ENCODE measurements at places on chromosomes 6 and 20.
A peak's percentile ranks its signal among the peaks of the same experiment; 100 is the strongest.

GRCh38 chr20:44703956-44704488 lies 11.1 kb upstream of the CCN5 start:
- no peak for DNase-seq

DNA sequence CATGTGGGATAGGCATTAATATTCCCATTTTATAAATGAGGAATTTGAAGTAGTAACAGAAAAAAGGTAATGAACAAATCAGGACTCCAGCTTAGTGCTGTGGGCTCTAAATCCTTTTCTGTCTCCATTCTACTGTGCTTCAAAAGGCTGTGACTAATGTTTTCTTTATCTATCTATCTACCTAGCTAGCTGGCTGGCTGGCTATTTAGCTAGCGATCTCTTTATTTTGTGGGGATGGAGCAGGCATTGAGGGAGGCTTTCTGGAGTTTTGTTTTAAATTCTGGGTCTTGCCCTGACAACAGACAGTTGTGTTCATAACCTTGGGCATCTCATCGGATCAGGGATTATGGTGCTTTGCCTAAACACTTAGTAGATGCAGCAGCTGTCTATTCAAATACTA lies 139.2 kb downstream of the SOX4 start:
- DNase-seq = no peak

DNA sequence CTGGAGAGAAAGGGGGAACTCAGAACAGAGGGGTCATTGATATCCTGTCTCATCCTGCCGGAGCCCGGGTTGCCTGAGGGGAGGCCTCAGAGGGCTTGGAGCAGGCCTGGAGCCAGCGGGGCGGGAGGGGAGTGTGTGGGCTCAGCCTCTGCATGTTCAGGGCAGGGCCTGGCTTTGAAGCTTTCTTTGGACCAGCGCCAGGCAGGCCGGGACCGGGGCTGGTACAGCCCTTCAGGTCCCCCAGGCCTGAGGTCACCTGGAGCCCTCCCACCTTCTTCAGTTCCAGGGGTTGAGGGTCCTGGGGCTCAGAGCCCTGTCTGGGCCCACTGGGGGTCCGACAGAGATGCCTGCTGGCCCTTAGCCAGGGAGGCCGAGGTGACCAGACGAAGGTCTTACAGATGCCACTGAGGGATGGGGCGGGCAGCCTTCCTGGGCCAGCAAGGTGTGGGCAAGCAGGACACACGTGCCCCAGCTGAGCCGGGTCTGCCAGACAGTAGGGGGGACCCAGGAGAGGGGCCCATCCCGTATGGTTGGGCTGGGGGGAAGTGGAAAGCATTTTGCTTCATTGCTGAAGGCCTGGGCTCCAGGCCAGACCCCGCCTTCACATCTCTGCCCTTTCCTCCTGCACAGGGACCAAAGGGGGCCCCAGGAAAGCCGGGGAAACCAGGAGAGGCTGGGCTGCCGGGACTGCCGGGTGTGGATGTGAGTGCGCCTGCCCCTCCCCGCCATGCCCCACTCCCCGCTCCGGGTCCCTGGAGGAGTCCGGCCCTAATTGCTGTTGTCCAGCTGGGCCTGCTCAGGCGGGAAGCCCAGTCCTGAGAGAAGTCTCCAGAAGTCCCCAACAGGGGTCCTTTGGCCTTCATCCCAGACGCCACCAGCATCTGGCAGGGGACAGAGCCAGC lies 2.0 kb downstream of the COL9A3 start:
- peak; percentile 60 for DNase-seq

- DNase-seq = no peak
Observed at GRCh38 chr6:2072453-2072852, 173.0 kb downstream of the GMDS start.

DNA sequence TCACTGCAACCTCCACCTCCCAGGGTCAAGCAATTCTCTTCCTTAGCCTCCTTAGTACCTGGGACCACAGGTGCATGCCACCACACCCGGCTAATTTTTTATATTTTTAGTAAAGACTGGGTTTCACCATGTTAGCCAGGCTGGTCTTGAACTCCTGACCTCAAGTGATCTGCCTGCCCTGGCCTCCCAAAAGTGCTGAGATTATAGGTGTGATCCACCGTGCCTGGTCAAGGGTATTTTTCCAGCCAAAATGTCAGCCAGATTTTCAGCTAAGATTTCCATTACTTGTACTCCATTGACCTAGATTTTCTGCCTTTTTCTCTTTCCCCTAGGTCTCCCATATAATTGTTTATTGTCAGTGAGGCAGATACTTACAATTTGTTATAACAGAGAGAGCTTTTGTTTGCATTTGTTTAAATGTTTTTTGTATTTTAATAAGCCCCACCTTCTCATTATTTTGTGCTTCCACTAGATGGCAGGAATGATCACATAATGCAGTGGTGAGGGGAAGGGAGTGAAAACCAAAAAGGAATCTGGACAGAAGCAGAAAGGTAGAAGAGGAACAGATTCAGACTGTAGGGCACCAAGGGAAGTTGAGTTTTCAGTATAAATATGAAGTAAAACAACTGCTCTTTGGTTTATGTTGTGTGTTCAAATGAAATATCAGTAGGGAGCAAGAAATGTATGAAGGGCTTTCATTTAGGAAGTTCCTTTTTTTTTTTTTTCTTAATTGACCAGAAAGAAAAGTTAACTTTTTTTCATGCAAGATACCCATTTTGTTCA lies 29.7 kb downstream of the RPF2 start:
- no peak for DNase-seq

DNA sequence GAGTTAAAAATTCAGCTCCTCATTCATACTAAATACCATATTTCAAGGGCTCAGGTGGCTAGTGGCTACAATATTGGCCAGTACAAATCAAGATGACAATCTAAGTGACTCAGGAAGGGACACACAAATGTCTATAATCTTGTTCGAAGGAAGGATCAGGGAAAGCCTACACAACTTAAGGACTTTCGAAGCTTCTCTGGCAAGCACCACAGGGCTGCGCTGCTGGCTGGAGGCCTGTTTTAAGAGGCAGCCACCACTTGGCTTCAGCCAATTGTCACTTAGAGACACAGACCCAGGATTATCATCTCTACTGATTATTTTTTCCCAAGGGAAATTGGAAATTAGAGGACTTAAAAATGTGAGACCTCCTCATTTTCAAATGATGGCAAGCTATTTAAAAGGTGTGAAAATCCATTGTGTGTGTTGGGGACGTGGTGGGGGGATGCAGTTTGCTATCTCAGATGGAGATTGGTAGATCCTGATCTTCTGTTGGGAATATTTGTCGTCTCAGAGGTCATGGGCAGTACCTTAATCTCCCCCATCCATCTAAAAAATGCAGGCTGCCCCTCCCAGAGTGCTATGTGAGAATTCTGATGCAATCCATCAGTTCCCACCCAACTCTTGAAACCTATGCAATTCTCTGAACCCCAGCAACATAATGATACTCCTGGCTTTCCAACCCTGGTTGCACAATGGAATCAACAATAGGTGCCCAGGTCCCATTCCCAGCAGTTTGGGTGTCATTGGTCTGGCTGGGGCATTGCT lies 11.3 kb downstream of the ARHGAP40 start:
- no peak for DNase-seq

GRCh38 chr6:87916446-87916845 lies 131.2 kb upstream of the SPACA1 start:
- DNase-seq = no peak

DNA sequence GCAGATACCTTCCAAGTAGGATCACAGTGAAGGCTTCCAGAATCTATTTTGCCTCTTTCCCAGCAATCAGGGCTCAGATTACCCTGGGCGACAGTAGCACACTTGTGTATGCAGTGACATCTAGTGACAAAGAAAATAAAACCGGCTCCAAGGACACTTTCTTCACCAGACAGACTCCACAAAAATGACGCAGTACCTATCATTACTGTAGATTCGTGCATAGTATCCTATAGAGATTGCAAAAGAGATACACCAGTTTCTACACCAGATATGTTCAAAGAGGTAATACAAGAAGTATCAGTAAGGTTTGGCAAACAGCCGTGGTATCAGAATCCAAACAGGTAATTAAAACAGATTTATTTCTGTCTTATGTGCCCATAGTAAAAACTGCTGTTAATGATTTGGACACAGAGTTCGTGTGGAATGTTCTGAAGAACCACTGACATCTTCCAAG lies 600.4 kb upstream of the JAG1 start:
- DNase-seq = peak; percentile 8

GRCh38 chr20:41222296-41222695 lies 85.0 kb downstream of the PLCG1 start:
- no peak for DNase-seq

- no peak for DNase-seq
Observed at GRCh38 chr6:150118627-150119026, 24.2 kb upstream of the PPP1R14C start.

DNA sequence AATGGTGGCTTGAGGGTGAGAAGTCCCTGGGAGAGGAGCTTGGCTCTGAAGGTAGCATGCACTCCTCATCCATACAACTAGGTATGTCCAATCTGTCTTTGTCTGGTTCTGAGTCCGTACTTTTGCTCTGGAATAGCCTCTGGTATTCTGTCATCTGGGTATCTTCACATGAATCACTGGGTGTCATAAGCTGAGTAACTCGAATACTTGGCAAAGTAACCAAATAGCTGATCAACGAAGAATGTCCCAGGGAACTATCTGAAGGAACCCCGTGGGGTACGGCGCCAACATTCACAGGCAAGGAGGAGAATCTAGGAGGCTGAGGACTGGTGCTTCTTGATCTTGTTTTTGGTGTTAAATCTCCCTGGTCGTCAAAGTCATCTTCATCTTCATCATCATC lies 184.8 kb downstream of the HIVEP2 start:
- no peak for DNase-seq

DNA sequence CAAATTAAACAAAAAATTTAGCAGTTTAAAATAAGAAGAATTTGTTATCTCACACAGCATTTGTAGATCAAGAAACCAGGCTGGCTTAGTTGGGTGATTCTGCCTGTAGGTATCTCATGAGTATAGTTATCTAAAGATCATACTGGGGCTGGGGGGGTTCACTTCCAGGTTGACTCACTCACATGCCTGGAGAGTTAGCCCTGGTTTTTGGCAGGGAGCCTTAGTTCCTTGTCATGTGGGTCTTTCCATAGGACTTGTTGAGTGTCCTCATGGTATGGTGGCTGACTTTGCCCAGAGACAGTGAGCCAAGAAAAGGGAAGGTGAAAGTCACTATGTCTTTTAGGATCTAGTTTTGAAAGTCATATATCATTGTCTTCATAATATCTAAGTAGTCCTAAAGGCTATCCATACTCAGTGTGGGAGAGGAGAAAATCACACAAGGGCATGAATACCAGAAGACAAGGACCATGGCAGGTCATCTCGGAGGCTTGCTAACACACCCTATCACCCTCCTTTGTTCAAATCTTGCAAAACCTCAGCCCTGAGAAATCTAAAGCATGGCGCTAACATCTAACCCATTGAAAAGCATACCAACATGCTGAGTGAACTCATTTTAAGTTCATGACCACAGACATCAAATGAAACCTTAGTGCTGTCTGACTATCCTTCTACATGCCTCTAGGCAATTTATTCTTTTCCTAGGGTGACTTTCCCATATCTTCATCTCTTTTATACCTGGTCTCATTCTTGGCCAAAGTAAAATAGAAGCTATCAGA lies 39.2 kb downstream of the CYP24A1 start:
- no peak for DNase-seq

DNA sequence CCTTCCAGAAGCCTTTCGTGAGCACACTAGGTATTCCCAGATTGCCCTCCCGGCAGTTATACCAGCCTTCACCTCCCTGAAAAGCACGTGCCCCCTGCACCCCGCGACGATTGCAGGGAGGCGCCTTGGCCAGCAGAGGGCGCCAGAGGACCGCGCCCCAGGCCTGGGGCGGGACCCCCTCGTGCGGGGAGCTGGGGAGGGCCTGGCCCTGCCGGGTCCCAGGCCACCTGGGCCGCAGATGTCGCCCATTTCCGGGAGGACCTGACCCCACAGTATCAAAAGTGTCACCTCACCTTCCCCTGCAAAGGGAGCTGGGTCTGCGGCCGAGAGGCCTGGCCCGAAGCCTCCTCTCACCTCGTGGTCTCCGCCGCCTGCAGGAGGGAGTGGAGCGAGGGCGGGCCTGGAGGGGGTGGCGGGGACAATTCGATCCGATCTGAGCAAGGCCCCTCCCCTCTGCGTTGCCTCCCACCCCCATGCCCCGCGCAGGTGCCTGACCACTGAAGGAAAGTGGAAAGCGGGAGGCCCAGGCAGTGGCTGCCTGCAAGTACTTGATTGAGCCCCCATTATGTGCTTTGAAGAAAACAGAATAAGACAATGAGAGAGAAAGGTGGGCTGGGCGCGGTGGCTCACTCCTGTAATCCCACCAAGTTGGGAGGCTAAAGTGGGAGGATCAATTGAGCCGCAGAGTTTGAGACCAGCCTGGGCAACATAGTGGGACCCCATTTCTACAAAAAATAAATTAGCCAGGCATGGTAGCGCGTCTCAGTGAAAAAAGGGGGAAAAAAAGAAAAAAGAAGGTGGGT lies 3.5 kb upstream of the SNAI1 start:
- DNase-seq = no peak

DNA sequence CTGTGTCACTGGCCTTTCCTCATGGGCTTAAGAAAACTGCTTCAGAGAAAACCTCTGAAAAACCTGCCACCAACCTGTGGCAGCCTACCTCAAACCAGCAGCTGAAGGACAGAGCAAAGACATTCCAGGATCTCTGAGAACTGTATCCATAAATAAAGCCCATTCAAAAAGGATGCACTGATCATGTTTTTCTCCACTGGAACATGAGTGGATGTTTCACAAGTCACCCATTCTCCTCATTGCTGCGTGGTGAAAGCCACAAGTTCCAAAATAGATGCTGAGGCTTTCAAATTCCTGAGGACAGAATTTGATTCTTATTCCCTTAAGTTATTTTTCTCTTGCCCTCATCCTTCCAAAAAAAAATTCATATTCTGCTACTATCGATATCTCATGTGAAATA lies 280.6 kb downstream of the KHDC1L start:
- no peak for DNase-seq

DNA sequence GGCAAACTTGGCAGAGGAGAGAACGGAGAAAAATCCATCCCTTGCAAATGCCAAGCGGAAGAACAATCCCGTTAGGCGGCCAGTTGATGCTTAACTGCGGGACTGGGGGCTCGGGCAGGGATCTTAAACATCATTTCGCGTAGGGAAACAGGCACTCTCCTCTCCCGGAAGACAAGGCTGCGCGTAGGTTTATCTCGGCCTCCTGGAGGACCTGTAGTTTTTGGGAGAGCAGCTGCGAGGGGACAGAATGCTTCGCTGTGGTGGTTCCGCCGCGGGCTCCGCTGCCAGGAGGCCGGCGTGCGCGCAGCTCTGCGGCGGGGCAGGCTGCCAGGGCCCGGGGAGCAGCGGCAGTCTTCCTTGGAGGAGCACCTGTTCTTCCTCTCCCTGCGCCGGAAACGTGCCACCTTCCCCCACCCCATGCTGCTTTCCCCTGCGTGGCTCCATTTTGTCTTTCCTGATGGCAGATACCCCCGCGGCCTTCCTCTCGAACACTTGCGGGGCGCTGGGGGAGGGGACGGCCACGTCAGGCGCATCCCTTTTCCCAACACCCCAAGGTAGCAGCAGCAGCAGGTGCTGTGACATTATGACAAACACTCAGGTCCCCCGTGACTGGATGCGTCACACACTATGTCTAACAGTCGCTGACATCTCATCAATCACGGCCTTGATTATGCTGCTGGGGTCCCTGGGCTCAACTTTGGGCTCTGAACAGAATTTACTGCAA lies 230.7 kb upstream of the BTBD3 start:
- no peak for DNase-seq
